ENCODE measurements at places on chromosomes 2 and 18.
A peak's percentile ranks its signal among the peaks of the same experiment; 100 is the strongest.

- DNase-seq = no peak
Observed at GRCh38 chr2:235848055-235848454, 320.1 kb downstream of the GBX2 start.

- no peak for DNase-seq
Observed at GRCh38 chr2:223929571-223930102, 15.5 kb downstream of the WDFY1 start.

DNA sequence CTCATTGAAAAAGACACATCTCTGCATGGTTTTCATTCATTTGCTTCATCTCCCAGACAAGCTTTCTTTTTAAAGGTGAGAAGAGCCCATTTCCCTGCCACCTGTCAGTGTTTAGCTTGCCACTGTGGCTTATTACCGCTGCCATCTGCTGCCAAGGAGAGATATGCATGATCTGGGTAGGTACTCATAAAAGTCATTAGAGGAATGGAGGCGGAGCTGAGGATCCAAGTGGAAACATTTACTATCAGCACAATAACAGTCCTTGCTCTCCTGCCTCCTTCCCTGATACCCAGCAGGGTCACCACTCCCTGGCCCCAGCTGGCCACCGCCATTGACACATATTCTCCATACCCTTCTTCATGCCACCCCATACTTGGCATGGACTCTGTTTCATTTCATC, 390.4 kb downstream of the TSN start:
- no peak for DNase-seq

- DNase-seq = no peak
Observed at GRCh38 chr2:222450021-222450420, 25.7 kb downstream of the SGPP2 start.

- peak; percentile 24 for DNase-seq
Observed at GRCh38 chr2:232235716-232236115, 142.8 kb upstream of the ALPP start.

GRCh38 chr18:52310651-52311050, 29.3 kb upstream of the DCC start:
- no peak for DNase-seq

- no peak for DNase-seq
Observed at GRCh38 chr2:190666895-190667294, 18.0 kb downstream of the NAB1 start.

DNA sequence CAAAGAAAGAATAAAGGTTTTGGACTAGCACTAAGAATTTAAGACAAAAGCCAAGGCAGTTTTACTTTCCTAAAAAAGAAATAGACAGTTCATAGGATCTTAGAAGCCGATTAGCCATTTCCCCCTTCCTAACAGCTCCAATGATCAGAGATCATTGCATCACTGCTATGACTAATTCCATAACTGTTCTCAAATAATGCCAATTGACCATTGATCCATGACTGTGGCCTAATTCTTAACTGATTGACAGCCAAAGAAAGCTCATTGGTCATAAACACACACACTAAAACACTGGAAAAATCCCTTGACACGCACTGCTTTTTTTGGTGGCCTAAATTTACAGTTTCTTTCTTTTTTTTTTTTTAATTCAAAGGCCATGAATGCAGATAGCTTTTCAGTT, 345.0 kb upstream of the ACVR2A start:
- DNase-seq = no peak

DNA sequence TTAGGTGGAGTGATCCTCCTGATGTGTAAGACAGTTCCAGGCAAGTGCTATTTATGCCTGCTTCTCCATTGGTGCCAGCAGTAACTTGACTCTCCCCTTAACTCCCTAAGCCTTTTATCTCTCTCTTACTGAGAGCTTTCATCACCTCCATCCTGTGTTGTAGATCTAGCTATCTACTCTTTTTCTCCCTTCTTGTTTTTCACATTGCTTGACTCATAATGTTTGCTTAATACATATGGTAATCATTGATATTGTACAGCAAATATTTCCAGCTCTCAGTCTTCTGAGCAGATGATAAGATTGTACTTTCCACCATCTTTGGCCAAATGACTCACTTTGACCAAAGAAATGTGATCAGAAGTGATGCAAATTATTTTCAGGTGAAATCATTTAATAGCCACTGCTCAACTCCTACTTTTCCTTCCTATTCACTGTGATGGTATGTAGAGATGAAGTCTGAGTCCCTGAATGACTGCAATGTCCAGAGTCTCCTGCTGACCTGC, 165.0 kb downstream of the PLCL1 start:
- no peak for DNase-seq

DNA sequence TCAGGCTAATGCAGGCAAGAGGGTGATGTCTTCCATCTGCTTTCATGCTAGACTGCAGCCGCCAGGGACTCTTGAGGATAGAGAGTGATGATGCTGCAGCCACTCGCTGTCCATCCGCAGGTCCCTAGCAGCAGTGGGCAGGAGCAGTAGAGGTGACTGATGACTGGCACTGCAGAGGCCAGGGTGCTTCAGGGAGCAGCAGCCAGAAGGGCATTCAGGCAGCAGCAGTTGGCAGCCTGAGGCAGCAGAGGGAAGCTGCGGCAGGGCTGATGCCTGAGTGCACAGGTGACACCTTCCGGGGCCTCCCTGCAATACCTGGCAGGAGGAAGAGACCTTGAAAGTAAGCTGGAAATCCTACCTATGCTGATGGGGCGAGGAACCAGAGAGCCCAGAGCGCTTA, 214.2 kb downstream of the ICOS start:
- no peak for DNase-seq

DNA sequence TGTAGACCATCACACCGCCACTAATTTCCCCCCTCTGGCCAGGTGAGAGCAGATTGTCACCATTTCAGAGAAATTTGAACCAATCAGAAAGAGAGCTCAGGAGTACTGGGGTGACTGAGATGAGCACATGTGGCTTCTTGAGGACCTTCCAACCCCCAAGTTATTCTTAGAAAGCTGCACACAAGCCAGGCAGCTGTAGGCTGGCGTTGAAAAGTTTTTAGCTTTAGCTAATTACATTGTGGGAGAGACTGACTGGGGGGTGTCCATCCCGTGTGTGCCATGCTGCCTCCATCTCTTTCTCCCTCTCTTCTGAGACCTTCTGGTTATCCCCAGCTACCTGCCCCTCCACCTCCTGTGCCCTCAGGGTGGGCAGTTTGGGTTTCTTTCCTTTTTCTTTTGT, 154.0 kb downstream of the AGAP1 start:
- DNase-seq = no peak

DNA sequence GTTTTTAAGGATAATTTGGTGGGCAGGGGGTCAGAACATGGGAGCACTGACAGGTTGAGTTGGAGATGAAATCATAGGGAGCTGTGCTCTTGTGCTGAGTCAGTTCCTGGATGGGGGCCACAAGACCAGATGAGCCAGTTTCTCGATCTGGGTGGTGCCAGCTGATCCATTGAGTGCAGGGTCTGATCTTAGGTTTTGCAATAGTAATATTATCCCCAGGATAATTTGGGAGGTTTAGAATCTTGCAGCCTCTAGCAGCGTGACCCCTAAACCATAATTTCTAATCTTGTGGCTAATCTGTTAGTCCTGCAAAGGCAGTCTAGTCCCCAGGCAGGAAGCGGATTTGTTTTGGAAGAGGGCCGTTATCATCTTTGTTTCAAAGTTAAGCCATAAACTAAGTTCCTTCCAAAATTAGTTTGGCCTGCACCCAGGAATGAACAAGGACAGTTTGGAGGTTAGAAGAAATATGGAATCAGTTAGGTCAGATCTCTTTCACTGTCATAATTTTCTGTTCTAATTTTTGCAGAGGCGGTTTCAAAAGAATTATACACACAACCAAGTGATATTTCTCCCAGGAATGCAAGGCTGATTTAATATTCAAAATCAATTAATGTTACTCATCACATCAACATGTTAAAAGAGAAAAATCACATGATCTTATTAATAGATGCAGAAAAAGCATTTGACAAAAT, 23.0 kb downstream of the DBI start:
- DNase-seq = no peak

DNA sequence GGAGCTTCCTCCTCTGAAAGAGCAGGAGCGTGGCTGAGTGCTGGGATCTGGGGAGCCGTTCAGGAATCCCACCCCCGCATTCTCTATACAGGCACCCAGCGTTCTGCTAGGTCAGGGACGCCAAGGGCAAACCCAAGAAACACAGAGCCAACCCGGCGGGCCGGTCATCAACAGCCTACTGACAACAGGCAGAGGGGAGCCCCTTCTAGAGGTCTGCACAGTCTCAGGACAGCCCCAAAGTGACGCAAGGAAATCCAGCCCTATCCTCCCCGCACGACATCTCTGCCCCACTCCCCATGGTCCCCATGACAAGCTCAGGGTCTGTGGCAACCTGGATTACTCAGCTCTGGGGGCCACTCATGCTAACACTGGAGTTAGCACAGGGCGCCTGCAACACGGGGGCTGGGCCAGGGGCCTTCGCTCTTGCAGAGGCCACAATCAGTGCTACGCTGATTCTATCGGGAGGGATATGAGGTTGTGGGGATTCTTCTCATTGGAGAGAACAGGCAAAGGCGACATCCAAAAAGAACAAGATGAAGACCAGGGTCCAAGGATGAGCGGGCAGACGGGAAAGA, 81.6 kb downstream of the PXDN start:
- no peak for DNase-seq

- DNase-seq = no peak
Observed at GRCh38 chr2:71558300-71559051, 105.1 kb downstream of the DYSF start.

DNA sequence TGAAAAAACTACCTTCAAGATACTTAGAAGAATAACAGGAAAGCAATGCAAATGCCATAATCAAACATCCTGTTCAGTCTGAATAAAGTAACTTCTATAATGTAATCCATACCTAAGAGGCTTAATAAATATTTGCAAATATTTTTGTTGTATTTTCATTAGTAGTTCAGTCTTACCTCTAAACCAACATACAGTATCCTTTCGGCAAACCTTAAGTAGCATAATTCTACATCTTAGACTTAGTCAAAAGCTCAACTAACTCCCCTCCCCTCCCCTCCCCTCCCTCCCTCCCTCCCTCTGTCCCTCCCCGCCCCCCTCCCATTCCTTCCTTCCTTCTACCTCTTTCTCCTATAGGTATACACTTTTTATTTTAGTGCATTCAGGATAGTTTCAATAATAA, 1373.2 kb downstream of the SUCLG1 start:
- DNase-seq = no peak

GRCh38 chr2:195575879-195576401, 81.1 kb upstream of the SLC39A10 start:
- no peak for DNase-seq

GRCh38 chr2:23694058-23695045, 232.6 kb downstream of the ATAD2B start:
- no peak for DNase-seq

DNA sequence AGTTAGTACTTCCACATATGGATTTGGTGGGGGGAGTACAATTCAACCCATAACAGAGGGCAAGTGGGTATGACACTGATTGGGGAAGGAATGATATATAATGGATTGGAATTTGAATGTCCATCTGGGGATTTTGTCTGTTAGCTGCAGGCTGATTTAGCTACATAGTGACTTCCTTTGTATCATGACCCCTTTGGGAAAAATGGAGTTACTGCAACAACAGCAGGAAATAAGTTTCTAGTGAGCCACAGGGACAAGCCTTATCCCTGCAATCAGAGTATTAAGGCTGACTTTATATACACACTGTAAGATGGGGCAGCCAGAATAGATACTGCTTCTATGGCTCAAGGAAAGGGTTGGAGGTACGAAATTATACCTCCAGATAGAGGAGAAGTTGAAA, 404.4 kb upstream of the MEIS1 start:
- DNase-seq = peak; percentile 31

DNA sequence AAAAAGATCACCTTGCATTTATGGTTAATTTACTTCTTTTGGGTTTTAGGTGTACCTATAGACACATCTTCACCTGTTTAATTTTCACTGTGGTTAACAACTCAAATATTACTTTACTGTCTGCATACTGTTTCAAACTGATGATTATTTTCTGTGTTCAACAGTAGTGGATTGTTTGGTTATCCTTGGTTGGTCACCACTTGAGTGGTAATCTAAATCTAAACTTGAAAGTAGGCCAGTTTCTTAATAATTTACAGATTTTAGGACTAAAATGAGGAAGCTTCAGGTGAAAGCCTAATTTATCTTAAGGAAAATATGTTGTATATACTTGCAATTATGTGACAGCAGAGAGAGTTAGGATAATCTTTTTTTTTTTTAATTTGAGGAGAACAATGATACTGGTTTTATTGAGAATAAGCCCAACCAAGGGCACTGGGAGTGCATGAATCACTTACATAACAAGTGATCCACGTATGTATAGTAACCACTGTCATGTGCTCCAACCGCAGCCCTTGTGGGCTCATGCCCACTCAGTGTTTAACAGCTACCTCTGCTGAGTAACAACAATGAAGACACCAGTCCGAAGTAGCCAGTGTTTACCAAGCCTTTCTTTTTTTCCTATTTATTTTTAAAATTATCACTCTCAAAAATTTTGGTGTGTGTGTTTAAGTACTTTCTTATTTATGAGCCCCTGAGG, 31.0 kb upstream of the WDSUB1 start:
- DNase-seq = no peak

DNA sequence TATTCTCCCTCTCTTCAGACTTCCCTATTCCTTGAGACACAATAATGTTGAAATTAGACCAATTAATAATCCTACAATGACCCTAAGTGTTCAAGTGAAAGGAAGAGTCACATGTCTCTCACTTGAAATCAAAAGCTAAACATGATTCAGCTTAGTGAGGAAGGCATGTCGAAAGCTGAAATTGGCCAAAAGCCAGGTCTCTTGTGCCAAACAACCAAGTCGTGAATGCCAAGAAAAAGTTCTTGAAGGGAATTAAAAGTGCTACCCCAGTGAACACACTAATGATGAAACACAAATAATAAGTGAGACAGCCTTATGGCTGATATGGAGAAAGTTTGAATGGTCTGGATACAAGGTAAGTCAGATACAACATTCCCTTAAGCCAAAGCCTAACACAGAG, 115.4 kb downstream of the PXDN start:
- DNase-seq = no peak

DNA sequence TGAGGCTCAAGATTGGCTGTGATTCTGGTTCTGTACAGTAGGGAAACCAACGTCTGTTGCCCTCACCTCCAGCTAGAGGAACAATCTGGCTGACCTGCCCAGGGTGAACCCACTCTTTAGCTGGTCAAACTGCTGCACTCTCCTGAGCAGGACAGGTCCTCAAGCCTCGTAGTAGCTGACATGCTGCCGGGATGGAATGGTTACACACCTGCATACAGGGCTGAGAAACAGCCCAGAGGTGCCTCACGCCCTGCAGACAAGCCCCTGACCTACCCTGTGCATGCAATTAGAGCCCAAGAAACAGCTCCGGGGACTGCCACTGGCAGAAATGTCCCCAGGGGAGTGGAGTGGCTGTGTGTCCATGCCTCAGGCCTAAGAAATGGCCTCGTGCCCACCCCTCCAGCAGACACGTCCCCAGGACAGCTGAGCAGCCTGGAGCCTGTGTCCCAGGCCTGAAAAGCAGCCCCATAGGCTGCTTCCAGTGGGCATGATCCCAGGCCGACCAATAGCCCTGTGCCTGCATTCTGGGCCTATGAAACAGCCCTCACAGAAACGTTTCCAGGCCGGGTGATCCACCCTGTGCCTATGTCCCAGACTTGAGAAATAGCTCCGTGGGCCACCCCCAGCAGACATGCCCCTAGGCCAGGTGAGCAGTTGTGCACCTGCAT, 25.4 kb downstream of the BOLL start:
- no peak for DNase-seq

Measured in HEK293T (cell line).